ENCODE measurements at places on chromosomes 1 and 21.

DNA sequence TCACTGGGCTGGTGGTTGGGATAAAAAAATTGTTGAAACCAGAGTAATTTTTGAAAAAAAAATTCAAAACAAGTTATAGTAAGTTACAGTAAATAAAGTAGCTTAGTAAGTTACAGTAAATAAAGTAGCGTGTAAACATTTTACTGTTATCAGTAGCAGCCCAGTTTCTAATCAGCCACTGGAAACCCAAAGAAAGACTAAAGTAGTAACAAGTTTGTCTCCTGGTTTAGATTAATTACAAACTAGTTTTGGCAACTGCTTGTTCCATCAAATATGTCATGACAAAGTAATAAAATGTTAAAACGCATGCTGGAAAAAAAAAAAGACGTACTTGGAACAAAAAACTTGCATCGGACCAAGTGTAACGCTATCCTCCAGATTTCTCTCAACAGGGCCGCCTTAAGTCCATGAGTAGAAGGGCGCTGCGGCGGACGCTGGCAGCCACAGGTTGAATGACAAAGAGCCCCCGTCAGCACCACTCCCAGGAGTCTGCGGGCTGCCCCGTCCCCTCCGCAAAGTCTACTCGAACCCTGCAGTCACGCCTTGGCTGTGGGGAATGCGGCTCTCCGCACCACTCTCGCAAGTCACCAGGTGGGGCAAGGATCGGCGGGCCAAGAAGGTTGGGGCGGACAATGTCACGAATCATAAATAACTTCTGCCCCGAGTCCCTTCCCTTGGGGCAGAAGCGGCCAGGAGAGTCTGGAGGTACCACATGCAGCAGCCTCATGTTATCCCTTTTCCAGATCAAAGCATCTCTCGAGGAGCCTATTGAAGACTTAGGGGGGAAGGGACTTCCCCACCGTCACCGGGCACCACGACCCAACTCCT, 837 bp downstream of the SLC16A1 start:
- DNase-seq = peak; percentile 35

DNA sequence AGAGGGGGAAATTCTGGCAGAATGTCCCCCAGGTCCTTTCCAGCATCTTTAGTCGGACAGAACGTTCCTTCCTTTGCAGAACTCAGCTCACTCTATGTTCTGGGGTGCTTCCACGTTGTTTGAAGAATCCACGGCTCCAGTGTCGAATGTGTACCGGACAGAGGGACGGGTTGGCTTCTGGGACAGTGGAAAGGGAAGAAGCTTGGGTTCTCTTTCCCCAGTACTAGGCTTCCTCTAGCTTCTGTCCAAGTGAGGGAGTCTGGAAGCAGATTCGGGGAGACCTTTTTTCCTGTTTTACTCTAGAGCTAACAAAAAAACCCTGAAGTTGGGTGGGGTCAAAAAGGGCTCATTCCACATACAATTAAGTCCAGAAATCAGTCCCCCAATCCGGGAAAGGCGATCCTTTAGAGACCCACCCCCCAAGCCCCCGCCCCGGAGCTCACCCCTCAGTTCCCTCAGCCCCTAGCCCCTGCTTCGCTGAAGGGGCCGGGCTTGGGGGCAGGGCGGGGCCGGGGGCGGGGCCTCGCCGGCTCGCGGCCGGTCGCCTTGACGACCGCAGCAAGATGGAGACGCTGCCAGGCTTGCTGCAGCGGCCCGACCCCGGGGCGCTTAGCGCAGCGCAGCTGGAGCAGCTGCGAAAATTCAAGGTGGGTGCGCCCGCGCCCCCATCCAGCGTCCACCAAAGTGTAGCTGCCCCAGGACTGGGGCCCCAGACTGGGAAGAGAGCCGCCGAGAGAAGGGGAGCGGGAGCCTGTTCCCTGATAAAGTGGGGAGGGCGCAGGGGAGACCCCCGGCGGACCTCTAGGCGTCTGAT, at the start of gene RIIAD1:
TSS of gene RIIAD1 (plus strand) at position 549 of the 814 bp plus-strand sequence. CDS start at position 564, 15 bp downstream.
- DNase-seq = no peak

DNA sequence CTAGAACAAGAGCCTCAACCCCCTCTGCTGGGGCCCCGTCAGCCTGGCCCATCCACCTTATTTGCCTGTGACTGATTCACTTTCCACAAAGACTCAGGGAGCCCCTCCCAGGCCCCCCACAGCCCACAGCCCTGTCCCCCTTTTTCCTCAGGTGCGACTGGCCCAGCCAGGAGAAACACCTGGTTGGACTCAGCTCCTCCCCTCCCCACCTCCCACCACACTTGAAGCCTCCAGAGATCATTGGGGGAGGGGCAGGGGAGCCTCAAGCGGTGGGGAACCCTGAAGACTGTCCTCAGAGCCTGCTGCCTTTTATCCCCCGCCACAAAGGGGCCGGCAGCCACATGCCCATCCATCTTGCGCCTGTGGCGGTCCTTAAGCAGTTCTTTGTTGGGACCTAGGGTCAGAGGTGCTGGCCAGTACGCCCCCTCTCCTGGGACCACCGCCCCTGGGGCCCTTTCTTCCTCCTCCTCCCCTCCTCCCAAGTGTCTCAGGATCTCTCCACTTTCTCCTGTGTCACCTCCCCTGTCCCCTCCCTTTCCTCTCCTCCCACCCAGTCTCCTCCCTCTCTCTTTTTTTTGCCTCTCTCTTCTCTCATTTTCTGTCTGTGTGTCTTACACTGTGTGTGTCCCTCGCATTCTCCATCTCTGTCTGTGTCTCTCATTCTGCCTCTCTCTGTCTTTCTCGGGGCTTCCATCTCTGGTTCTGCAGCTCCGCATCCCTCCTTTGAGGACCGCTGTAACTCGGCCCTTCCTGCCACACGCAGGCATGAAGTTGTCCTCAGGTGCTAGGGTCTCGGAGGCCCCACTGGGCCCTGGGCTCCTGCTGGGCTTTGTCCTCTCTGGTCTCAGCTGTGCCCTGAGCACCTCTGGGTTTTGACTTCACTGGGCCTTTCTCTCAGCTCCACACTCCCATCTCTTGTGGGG, 12.2 kb downstream of the CRABP2 start:
- no peak for DNase-seq

- DNase-seq = no peak
Observed at GRCh38 chr1:6322161-6322560, 61.3 kb upstream of the GPR153 start.

- no peak for DNase-seq
Observed at GRCh38 chr1:240658312-240658960, 46.5 kb upstream of the GREM2 start.

- no peak for DNase-seq
Observed at GRCh38 chr1:56525489-56526041, 53.8 kb downstream of the PLPP3 start.

DNA sequence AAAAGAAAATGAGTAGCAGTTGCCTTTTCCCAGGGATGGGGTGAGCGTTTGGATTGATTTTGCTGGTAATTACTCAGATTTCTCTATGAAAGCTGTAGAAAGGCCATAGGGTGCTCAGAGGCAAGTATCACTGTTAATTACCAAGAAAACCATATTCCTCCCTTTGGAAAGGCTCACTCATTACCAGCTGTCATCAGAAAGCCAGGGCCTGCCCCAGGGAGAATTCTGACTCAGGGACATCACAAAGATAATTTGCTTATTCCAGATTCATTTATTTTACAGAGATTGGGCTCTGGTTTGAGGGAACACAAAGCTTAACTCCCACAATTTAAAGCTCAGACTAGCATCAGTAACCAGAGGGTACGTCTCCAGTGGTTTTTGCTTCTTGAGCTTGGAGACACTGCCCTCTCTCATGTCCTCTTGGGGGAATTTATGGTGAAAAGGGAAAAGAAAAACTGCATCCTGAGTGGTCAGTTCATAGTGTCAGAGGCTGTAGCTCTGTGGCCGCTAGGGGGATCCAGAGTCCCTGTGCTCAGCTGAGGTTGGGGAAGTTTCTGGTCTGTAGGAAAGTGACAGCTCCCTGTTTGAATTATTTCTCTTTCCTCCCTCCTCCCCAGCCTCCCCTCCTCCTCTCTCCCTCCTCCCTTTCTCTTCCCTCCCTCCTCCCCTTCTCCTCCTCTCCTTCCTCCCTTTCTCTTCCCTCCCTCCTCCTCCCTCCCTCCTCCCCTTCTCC, 204.3 kb downstream of the KCNJ6 start:
- no peak for DNase-seq
